ENCODE measurements at places on chromosomes 16 and 17. TPM values are rescaled to one million over a fixed set of nuclear protein-coding genes. Genes with fewer than 3 reads are reported as not detected.
A peak's percentile ranks its signal among the peaks of the same experiment; 100 is the strongest.

TSR1 gene
- 17.7 TPM for total RNA-seq

NAGS gene
- 7.1 TPM for total RNA-seq

ITGAX gene
- total RNA-seq: 184 TPM

ANKRD40 gene
- total RNA-seq: 57.7 TPM

TBC1D28 gene
- total RNA-seq: not detected

CCL4 gene
- total RNA-seq: 12.5 TPM

- no peaks in the 10 kb centered on the region for H3K36me3 ChIP-seq
- no peak overlapping the region for H3K27ac ChIP-seq
- no peaks in the 10 kb centered on the region for H3K27me3 ChIP-seq
- no peaks in the 10 kb centered on the region for H3K4me1 ChIP-seq
- DNase-seq: no peak
- H3K4me3 ChIP-seq: no peak overlapping the region
These were observed 17.3 kb downstream of the CDH13 start for GRCh38 chr16:82643936-82644630.

DNA sequence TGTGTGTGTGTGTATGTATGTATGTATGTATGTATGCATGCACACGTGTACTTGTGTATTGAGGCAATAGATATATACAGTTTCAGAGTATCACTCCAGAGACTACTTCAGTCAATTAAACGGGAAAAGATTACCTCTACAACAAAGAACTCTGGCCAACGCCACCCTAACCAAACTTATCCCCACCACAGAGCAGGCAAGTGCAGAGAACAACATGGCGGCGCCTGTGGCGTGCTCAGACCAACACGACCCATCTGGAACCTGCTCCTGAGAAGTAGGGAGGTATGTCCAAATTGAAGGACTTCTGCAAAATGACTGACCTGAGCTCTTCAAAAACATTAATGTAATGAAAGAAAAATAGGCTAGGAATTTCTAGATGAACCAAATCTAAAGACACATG lies 12.4 kb downstream of the USP22 start:
- no peak for DNase-seq
- no peaks in the 10 kb centered on the region for H3K27me3 ChIP-seq
- H3K4me3 ChIP-seq: no peak overlapping the region
- peaks cover 54% of the 10 kb centered on the region for H3K4me1 ChIP-seq

GRCh38 chr17:3033248-3033640 lies 30.2 kb downstream of the OR1D5 start:
- H3K4me3 ChIP-seq: no peak overlapping the region

DNA sequence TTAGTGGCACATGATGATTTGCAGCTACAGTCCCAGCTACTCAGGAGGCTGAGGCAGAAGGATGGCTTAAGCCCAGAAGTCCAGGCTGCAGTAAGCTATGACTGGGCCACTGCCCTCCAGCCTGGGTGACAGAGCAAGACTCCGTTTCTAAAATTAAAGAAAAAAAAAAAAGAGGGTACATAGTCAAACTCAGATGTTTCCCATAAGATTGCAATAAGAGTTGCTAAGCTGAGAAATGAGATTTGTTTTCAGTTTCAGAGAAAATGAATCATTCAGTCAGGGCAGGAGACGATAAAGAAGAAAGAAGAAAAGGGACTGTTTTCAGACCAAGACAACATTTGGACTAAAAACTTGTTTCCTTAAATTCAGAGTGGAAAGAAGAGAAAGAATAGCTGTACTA lies 30.2 kb upstream of the PHLPP2 start:
- no peak for DNase-seq
- H3K4me1 ChIP-seq: no peaks in the 10 kb centered on the region
- H3K4me3 ChIP-seq: no peak overlapping the region
- H3K27me3 ChIP-seq: no peaks in the 10 kb centered on the region
- H3K36me3 ChIP-seq: peaks cover 84% of the 10 kb centered on the region

DNA sequence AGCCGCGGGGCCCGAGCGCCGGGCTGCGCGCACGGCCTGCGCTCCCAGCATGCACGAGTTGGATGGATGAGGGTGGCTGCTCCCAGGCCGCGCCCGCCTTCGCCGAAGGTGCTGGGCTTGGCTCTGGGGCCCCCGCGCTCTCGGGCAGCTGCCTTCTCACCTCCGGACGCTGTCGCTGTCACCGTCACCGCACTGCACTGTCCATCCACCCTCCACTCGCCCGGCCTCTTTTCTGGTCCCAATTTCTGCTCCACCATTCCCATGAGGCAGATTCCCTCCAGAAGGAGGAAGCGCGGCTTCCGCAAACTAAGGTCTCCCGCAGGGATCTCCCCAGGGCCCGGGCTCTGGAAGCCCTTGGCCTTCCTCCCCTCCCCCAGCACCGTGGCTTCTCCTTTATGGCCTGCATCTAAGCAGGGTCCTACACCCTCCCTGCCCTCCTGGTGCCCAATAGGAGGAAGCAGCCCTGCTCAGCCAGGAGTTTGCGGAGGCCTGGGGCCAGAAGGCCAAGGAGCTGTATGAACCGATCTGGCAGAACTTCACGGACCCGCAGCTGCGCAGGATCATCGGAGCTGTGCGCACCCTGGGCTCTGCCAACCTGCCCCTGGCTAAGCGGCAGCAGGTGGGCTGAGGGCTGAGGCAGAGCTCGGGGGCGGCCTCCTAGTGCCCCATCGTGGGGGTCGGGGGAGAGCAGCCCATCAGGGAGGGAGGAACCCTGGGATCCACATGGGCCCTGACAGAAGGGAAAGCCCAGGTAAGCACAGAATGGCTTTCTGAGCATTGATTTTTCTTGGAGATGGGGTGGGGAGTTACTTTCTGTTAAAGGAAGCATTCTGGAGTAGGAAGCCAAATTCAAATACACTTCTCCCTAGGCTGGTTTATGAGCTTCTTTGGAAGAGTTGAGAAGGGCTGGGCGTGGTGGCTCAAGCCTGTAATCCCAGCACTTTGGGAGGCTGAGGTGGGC lies 899 bp downstream of the ACE start:
- DNase-seq: no peak
- peaks cover 16% of the 10 kb centered on the region for H3K27me3 ChIP-seq
- H3K36me3 ChIP-seq: no peaks in the 10 kb centered on the region
- no peak overlapping the region for H3K27ac ChIP-seq

- peaks cover 2% of the 10 kb centered on the region for H3K36me3 ChIP-seq
- peaks cover 18% of the 10 kb centered on the region for H3K4me1 ChIP-seq
- no peaks in the 10 kb centered on the region for H3K27me3 ChIP-seq
- no peak overlapping the region for H3K4me3 ChIP-seq
These were observed 2.0 kb upstream of the NAE1 start for GRCh38 chr16:66832661-66833305.

- H3K27me3 ChIP-seq: no peaks in the 10 kb centered on the region
- no peak overlapping the region for H3K27ac ChIP-seq
- no peak for DNase-seq
These were observed 68.4 kb downstream of the CMC2 start for GRCh38 chr16:80938004-80938878.

- no peak overlapping the region for H3K27ac ChIP-seq
- DNase-seq: peak; percentile 55
- no peak overlapping the region for H3K4me3 ChIP-seq
- no peaks in the 10 kb centered on the region for H3K27me3 ChIP-seq
- no peaks in the 10 kb centered on the region for H3K4me1 ChIP-seq
- no peaks in the 10 kb centered on the region for H3K36me3 ChIP-seq
These were observed 4.9 kb downstream of the MYLK3 start for GRCh38 chr16:46743232-46743719.

DNA sequence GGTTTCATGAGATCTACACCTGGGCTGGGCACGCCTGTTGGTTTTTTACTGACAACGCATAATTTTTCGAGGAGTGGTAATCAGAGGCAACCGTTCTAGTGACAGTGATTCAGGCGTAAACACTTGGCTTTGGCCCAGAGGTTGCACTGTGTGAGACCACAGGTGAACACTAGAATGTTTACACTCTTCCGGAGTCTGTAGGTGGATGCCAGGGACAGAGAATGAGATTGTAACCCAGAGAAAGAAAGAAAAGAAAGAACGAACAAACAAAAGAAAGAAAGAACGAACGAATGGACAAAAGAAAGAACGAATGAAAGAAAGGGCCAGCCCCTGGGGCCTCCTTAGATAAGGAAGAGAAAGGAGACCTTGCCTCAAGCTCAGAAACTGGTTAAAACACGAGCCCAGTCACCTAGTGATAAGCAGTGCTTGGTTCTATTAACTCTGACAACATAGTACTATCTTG lies 113.2 kb downstream of the PRKCB start:
- no peaks in the 10 kb centered on the region for H3K27me3 ChIP-seq
- H3K4me3 ChIP-seq: no peak overlapping the region
- no peaks in the 10 kb centered on the region for H3K36me3 ChIP-seq
- no peak for DNase-seq

DNA sequence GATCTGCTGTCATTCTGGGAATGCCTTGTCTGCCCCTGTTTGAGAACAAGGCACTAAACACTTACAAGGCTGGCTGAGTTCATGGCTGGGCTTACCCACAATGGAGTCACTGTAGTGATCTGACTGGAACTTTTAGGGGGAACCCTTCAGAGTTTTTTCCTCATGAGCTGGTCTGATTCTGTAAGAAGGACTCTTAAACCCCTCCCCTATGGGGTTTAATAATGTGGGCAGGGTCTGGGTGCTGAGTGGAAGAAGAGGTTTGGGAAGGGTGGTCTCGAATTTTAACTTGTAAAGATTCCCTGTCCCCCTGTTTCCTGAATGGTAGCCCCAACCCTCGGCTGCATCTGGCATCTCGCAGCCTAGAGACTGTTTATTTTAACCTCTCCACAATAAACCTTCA lies 30.6 kb downstream of the OSBPL7 start:
- no peaks in the 10 kb centered on the region for H3K36me3 ChIP-seq
- DNase-seq: no peak
- H3K27ac ChIP-seq: no peak overlapping the region

DNA sequence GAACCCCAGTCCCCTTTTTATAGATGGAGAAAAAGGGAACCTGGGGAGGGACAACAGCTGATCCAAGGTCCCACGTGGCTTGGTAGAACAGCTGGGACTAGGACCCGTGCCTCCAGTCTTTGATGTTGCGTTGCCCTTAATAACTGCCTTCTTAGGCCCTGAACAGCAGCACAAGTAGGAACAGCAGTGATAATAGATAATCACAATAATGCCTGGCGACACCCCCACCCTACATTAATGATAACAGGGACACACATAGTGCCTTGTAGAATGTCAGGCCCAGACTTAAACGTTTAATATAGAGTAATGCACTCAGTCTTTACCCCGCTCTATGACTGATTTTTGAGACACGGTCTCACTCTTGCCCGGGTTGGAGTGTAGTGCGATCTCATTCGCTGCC lies 96.4 kb downstream of the ABCC6 start:
- no peak overlapping the region for H3K4me3 ChIP-seq
- no peak overlapping the region for H3K27ac ChIP-seq
- no peak for DNase-seq
- no peaks in the 10 kb centered on the region for H3K4me1 ChIP-seq
- H3K27me3 ChIP-seq: no peaks in the 10 kb centered on the region
- peaks cover 53% of the 10 kb centered on the region for H3K36me3 ChIP-seq

DNA sequence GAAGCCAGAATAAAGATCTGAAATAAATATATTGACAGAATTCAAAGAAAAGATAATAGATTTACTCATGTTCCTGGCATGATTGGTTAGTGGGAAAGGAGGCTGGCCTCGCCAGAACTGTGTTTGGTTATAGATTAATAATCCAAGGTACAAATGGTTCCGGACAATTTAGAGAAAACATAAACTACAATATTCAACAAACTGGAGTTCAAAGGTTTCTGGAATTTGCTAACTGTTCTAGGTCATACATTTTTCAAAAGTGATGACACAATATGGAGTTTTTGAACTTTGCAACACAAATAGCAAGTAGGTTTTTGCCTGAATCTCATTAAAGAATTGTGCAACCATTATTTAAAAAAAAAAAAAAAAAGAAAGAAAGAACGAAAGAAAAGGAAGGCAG lies 251.7 kb upstream of the SALL1 start:
- H3K27me3 ChIP-seq: no peaks in the 10 kb centered on the region
- H3K27ac ChIP-seq: no peak overlapping the region
- no peaks in the 10 kb centered on the region for H3K36me3 ChIP-seq
- no peak for DNase-seq
- H3K4me3 ChIP-seq: no peak overlapping the region

DNA sequence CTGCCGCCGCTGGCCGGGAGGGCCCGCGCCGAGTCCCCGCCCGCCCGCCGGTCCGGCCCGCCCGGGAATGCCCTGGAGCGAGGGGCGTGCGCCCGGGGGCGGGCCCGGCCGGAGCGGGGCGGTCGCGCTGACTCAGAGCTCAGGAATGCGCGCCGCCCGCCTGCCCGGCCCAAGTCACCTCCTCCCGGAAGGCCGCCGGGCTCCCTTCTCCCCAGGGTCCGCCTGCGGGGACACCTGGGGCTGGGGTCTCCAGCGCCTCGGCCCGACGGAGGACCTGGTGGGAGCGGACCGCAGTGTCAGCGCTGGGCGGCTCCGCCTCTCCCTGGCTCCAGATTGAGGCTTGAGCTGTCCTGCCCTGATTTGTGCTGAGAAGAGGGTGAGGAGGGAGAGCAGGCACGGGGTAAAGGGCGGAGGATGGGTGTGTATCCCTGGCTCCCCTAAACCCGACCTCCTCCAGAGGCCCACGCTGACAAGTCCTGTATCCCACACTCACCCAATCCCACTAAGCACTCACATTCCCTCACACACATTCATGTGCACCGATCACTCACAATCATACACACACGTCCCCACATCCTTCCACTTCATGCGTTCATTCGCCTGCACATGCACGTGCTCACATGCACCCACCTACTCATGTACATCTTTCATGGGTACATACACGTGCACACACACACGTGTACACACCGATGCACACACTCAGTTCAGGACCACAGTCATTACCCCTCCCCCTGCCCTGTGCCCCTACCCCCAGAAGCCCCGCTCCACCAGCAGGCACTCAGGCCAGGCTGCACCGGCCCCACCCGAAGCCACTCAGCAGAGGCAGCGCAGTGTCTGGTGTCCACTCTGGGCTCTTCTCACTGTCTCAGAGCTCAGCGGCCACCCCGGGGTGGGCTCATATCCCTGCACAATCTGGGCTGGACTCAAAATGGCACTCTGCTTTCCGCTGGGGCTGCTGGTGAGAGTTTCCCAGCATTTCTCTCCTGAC lies at the start of gene RHBDF1:
RHBDF1 (minus strand) TSS at position 71 of the 988 bp plus-strand sequence. CDS start 7,616 bp downstream, outside the sequence.
- no peaks in the 10 kb centered on the region for H3K27me3 ChIP-seq
- H3K27ac ChIP-seq: peak within 1 kb of the TSS; percentile 87
- H3K4me1 ChIP-seq: peaks cover 54% of the 10 kb centered on the region
- no peaks in the 10 kb centered on the region for H3K36me3 ChIP-seq
- H3K4me3 ChIP-seq: peak within 1 kb of the TSS; percentile 75
- peak; percentile 86 for DNase-seq

- DNase-seq: no peak
- peak overlapping the region; percentile 26 for H3K27ac ChIP-seq
- H3K4me3 ChIP-seq: no peak overlapping the region
- no peaks in the 10 kb centered on the region for H3K4me1 ChIP-seq
These were observed 324.8 kb downstream of the PMP22 start for GRCh38 chr17:14940108-14940937.

DNA sequence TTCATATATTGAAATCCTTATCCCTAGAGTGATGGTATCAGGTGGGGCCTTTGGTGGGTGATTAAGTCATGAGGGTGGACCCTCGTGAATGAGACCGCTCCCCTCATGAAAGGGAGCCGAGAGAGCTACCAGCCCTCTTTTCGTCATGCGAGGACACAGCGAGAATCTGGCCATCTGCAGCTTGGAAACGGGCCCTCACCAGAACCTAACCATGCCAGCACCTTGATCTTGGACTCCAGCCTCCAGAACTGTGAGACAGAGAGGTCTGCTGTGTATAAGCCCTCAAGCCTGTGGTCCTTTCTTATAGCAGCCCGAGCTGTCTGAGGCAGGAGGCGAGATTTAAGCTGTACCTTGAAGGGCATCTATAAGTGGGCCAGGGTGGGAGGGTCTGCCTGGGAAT lies 23.7 kb upstream of the ACSF3 start:
- DNase-seq: no peak
- no peak overlapping the region for H3K4me3 ChIP-seq
- H3K36me3 ChIP-seq: no peaks in the 10 kb centered on the region
- H3K27ac ChIP-seq: no peak overlapping the region
- peaks cover 16% of the 10 kb centered on the region for H3K27me3 ChIP-seq
- no peaks in the 10 kb centered on the region for H3K4me1 ChIP-seq
